ENCODE measurements at places on chromosomes 2 and 18.

DNA sequence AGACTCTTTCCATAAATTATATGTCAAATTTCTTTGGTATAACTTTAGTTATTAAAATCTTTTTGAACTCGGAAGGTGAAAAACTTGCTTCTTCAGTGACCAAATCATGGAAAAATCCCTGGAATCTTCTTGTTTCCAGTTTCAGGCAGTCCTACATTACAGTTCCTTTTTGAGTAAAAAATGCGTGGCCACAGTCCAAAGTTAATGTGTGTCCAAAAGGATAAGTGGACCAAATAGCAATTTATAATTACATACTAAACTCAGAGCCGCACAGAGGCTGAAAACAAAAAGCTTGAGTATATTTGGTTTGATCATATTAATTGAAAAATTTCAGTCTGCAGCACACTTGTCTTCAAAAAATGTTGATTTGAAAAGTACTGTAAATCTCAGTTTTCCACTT lies 28.4 kb upstream of the DYNC2LI1 start:
- DNase-seq: no peak

DNA sequence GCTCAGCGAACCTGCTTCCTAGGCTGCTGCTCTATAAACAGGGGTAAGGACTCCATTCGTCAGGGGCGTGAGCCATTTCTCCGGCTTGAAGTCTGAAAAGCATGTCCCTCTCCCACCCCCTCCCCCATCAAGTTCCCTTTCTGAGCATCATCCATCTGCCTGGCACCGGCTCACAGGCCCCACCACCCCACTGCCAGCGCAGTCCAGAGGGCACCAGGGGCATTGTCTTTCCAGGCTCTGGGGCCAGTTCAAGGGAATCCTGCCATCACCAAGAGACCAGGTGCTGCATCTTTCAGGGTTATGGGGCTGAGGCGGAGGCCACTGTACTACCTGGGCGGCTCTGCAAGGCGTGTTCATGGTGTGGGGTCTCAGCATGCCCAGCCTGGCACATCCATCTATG lies 64.7 kb upstream of the EDAR start:
- no peak for DNase-seq

DNA sequence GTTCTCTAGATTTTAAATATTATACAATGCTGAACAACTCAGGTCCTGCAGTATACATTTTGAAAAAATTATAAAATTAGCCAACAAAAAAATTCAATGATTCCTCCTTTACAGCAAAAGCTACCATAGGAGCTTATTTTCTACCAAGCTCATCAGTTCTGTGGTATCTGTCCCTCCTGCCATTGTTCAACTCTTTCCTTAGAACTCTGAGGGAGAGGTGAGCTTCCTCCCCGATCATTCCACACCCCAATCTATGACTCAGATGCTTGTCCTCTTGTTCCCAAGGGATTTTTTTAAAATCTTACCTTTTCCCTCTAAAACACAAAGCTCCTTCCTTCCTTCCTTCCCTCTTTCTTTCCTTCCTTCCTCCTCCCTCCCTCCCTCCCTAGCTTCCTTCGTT lies 13.5 kb downstream of the DPP4 start:
- DNase-seq: no peak

GRCh38 chr2:101751875-101752619 lies 54.5 kb downstream of the MAP4K4 start:
- DNase-seq: no peak

DNA sequence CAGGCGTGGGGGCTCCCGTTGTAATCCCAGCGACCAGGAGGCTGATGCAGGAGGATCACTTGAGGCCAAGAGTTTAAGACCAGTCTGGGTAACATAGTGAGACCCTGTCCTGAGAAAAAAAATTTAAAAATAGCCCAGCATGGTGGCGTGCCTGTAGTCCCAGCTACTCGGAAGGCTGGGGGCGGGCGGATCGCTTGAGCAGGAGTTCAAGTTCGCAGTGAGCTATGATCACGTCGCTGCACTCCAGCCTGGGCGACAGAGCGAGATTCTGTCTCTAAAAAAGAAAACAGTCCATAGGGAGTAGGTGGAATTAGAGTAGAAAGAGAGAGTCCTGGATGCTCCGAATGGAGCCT lies 325 bp upstream of the TTLL4 start:
- DNase-seq: no peak

- DNase-seq: no peak
Measured at GRCh38 chr2:130834091-130834930, 2.4 kb upstream of the ARHGEF4 start.

GRCh38 chr18:72986103-72986502 lies 118.3 kb upstream of the NETO1 start:
- no peak for DNase-seq

DNA sequence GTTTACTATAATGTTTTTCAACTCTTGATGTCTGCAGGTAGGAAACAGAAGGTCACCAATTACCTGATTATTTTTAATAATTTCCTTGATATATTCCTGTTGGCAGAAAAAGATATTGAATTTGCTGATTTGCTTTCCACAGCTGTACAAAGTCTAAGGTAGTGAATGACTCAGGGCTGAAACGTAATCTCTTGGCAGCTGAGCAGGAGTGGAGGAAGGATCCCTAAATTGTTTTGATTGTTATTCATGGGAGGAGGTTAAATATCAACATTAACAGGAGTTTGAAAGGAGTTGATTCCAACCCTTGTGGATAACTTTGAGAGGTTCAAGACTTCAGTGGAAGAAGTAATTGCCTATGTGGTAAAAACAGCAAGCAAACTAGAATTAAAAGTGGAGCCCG lies 345.2 kb upstream of the SLC8A1 start:
- no peak for DNase-seq

DNA sequence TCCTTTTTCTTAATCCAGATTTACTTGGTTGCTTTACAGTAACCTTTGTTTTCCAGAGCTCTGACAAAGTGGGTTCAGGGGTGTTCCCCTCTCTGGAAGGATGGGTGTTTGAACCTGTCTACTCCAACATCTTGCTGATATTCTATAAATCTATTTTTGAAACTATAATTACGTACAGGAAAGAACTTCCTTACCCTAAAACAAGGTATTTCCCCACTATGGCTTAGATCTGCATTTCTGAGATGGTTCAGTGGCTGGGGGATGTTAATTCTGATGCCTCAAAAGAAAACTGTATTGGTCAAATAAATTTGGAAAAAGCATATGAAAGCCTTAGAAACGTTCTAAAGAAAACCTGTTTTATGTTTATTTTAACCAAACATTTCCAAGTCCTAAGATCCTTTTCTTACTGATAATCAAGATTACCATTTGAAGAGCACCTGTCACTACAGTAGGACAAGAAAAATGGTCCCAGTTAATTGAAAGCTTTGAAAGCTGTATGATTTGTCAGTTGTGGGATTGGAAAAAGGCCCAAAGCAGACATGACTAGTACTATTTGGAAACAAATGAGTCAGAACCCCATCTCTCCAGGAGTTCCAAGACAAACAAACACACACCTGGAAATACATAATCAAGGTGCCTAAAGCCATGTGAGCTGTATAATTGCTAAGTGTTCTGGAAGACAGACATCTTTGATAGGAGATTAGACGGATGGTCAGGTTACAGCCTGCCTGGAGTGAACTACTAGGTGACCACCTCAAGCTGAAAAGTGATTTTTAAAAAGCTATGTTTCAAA lies 57.5 kb downstream of the KDM3A start:
- DNase-seq: no peak

DNA sequence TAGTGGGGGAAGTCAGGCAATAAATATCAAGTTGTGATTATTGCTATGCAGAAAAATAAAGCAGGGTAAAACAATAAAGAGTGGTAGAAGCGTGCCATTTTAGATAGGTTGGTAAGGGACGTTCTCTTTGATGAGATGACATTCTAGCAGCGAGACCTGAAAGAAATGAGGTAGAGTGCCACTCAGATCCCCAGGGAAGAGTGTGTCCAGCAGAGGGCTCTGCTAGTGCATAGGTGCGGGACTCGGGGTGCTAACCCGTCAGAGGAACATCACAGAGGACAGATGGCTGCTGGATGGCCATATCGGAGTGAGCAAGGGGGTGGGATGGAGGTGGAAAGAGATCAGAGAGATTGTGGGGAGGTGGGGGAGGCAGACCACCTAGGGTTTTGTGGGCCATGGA lies 16.3 kb upstream of the GTF2A1L start:
- no peak for DNase-seq

- no peak for DNase-seq
Measured at GRCh38 chr2:33859811-33860461, 260.8 kb upstream of the FAM98A start.

- no peak for DNase-seq
Measured at GRCh38 chr2:73952499-73953446, 26.1 kb downstream of the DGUOK start.

DNA sequence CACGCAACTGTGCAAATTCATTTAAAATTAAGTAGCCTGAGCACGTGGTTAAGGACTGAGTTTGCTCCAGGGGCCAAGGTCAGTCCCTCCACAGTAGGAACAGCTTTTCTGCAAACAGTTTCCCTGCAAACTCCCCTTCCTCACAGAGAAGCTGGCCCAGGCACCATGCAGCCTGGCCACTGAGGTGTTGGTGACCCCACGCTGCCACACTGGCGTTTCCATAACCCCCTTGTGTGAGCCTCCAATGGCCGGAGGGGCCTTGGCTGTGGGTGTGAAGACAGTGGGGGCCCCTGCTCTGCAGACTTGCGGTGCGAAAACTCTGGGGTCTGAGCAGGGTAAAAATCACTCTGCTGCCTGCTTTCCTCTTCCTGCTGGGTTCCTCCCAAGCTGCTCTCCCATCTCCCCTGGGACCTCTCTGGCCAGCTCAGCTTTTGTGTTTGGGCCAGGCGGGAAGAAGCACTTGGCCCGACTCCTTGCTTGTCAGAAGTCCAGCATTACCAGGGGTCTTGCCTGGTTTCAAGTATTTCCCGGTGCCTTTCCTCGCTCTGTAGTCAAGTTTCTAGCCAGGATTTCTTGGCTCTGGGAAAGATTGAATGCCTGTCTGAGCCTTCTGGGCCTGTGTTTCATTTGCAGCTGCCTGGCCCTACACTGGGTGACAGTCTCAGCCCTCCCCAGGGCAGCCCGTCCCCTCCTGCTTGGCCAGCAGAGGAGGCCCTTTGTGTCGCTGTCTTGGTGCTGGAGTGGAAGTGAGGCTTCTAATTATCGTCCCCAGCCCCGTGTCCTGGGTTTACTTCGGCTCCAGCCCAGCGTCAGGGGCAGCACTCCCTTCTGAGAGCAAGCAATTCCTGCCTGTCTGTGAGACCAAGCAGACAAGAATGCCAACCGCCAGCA lies 131.4 kb upstream of the SLC1A4 start:
- DNase-seq: no peak

GRCh38 chr2:172080641-172081220 lies 4.6 kb upstream of the DLX1 start:
- no peak for DNase-seq

- DNase-seq: no peak
Measured at GRCh38 chr2:111523009-111523408, 361.0 kb downstream of the ANAPC1 start.

DNA sequence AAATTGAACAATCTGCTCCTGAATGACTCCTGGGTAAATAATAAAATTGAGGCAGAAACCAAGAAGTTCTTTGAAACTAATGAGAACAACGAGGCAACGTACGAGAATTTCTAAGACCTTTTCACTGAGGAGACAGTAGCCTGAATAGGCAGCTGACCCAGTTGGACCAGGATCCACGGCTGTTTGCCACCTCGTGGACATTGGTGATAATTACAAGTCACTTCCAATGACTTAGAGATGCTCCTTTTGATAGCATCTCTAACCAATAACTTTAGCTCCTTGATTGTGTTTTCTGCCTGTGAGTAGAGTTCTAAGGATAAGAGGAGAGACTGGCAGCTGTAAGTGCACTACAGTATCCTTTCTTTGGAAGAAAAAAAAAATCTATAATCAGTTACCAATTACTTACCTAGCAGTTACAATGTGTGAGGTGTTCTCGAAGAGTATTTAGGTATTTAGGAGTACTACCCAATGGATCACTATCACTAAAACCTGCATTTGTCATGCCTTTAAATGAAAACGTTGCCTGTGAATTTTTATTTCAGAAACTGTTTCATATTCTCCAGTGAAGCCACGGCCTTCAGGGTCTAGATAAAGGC lies 31.3 kb upstream of the CNTNAP5 start:
- DNase-seq: no peak

GRCh38 chr2:149903626-149904025 lies 316.1 kb upstream of the MMADHC start:
- DNase-seq: no peak

DNA sequence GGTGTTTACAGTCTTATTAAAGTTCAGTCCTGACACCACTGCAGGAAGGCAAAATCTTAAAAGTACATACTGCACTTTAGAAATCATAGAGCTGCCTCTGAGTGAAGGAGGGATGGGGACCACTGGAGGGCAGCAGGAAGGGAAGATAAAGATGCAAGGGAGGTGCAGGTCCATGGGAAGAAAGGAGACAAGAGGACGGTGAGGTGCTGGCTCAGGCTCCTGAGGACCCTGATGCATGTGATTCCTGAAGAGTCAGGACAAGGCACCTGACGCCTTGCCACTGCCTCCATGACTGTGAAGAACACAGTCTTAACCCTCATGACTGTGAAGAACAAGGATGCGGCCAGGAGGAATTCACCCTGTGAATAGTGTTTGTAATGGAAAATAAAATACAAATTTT lies 116.2 kb upstream of the NPAS2 start:
- no peak for DNase-seq

GRCh38 chr18:13378150-13378549 lies 159.6 kb downstream of the LDLRAD4 start:
- DNase-seq: no peak

GRCh38 chr18:23844991-23845680 lies 155.9 kb downstream of the LAMA3 start:
- no peak for DNase-seq

- no peak for DNase-seq
Measured at GRCh38 chr2:178279142-178279541, 84.8 kb downstream of the OSBPL6 start.

- no peak for DNase-seq
Measured at GRCh38 chr2:160324161-160324800, 124.2 kb upstream of the ITGB6 start.

- DNase-seq: no peak
Measured at GRCh38 chr2:57806449-57806968, 240.1 kb upstream of the VRK2 start.

DNA sequence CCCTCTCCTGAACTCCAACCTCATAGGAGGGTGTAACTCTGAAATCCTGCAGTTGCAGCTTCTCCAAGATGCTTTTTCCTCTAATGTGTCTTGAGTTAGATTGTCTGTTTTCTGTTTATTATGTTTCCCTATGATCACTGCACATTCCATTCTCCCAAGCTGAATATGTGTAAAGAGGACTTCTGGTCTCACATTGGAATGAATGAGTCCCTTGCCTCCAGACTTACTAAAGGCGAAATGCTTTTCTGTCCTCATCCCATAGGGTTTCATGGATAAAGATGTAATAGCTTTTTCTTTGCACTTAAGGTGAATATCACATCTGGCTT lies 35.5 kb upstream of the CYP27A1 start:
- DNase-seq: no peak

Data from T-helper 22 cell (primary cell).